HCT116 (cell line): ENCODE measurements at places on chromosomes 5 and 9.

- H3K4me3 ChIP-seq: no peak overlapping the region
- no peaks in the 10 kb centered on the region for H3K36me3 ChIP-seq
- H3K27me3 ChIP-seq: no peaks in the 10 kb centered on the region
- H3K27ac ChIP-seq: no peak overlapping the region
- H3K4me1 ChIP-seq: no peaks in the 10 kb centered on the region
Observed at GRCh38 chr9:127036437-127036836, 86.0 kb downstream of the ANGPTL2 start.

DNA sequence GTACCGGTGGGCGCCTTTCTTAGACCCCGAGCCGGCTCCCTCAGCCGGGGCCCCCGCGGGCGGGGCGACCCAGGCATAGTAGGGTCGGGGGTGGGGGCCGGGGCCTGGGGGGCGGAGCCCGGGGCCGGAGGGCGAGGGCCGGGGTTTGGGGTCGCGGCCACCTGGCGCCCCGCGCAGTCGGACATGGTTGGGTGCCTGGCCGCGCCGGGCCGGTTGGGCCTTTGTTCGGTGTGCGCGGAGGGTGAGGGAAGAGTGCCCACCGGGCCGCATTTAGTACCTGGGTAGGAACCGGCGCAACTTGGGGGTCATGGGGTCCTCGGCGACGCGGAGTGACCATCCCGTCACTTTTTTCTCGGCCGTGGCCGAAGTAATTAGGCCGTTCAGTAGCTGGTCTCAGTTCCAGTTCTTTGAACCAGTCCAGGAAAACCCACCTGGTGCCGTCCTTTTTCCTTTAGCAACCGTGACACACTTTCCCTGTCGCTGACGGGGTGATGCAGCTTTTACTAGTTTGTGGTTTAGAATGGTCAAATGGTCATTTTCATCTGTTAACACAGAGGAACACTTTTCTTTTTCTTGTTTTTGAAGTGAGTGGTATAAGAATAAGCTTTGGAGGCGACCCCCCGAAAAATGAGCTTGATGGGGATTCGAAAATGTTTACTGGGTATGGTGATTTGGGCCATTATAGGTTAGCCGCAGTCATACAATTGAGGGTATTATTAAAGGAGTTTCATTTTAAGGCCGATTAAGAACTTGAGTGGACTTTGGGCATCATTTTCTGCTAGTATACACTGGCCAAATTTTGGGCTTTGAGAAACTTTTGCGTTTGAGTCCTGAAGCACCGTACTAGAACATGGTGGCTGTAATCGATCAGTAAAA lies 589 bp downstream of the CKS2 start:
- DNase-seq: no peak
- H3K36me3 ChIP-seq: peaks cover 35% of the 10 kb centered on the region
- H3K4me3 ChIP-seq: peak overlapping the region; percentile 95
- no peaks in the 10 kb centered on the region for H3K27me3 ChIP-seq

DNA sequence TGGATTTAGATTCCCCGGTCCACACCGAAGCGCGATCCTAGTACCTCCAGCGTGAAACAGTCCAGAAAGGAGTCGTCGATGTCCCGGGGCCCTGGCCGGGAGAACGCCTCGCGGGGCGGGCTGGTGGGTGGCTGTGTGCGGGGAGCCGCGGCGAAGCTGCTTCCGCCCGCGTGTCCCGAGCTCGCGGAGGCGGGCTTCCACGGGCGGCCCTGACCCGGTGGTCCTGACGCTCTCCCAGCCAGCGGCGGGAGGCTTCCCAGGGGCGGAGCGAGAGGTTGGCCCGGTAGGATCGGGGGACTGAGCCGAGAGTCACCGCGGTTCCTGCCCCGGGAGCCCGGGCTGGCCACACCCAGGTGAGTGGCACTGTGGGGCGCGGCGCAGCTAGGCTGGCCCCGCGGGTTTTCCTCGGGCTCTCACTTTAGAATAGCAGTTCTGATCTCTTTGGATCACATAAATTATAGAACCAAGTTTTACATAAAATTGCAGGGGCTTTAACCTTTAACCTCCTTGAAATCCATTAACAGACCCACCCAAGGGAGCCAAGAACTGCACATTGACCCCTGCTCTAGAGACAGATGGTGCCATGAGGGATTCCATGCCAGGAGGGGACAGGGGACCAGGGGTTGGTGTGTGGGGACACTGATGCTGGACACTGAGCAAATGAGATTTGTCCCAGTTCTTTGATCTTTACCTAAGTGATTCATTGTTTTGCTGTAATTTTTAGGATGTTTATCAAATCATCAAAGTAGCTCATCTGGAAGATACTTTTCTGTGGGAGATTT lies 29.2 kb upstream of the IL31RA start:
- H3K4me3 ChIP-seq: no peak overlapping the region
- no peaks in the 10 kb centered on the region for H3K36me3 ChIP-seq
- no peaks in the 10 kb centered on the region for H3K4me1 ChIP-seq
- no peaks in the 10 kb centered on the region for H3K27me3 ChIP-seq

DNA sequence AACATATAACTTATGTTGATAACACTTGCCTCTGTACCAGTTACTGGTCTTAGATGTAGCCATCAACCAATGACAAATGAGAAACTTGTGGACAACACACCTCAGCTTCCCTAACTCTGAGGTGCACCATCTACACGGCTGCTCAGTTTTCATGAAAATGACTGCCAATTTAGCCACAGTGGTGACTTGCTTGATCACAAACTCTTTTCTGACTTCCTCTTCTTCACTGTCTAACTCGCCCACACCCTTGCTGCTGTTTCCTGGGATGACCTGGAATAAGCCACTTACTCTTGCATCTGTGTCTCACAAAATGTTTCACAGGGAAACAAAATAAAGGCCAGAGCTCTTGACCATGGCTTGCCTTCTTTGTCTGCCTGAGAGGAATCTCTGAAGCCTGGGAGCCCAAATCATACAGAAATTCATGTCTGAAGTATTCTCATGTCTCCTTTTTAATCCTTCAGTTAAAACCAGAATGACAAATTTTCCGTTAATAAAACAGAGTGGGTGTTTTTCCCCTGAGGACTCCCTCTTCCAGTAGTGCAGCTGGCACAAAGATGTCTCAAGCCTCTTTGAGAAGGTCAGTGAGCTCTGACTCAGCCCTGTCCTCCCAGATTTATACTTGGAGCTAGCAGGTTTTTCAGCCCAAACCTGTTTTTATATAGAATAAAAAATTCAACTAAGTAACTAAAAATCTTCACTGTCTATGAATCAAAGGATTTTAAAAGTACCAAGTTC lies 126.5 kb upstream of the PAM start:
- H3K36me3 ChIP-seq: no peaks in the 10 kb centered on the region
- no peaks in the 10 kb centered on the region for H3K27me3 ChIP-seq
- no peak overlapping the region for H3K4me3 ChIP-seq

DNA sequence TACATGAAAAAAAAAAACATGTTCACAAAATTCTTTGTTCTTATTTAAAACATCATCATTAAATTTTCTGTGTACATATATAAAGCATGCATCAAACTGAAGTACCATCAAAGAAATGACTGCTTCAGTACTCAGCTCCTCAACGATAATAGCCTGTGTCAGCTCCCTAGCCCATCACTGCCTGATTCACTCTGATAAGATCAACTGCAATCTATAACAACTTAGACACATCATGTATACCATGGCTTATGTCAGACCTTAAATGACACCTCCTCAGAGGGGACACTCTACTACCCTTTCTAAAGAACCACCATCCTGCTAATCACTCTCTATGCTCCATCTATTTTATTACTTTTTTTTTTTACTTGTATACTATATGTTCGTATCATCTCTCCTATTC lies 200.5 kb upstream of the TLE4 start:
- no peaks in the 10 kb centered on the region for H3K36me3 ChIP-seq
- DNase-seq: no peak
- H3K27me3 ChIP-seq: no peaks in the 10 kb centered on the region
- H3K4me1 ChIP-seq: no peaks in the 10 kb centered on the region
- no peak overlapping the region for H3K4me3 ChIP-seq

DNA sequence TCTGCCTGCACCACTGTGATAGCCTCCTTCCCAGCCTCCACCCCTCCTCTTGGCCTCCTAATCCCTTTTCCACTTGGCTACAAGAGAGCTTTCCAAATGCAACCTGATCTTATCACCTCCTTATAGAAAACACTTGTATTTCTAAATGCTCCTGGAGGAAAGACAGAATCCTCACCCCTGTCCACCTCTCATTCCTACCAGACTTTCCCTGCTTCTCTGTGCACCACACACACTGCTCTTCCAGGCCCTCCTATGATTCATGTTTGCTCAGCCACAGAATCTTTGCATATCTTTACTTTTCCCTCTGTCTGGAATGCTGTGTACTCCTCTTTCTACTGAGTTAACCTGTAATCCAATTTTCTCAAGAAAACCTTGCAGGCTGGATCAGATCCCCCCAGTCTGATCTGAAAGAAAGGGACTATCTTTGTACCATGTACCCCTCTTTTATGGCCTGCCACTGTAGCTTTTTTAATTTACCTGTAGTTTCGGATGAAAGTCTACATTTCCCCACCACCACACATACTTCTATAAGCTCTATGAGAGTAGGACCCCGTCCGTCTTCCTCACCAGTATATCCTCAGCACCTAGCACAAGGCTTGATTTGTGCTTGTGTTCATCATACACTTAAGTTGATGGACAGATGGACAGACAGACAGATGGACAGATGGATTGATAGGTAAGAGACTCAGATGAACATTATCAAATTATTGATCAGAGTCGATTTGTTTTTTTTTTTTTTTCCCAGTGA lies 95.3 kb downstream of the GALNT10 start:
- no peaks in the 10 kb centered on the region for H3K27me3 ChIP-seq
- peaks cover 23% of the 10 kb centered on the region for H3K4me1 ChIP-seq
- no peak overlapping the region for H3K27ac ChIP-seq
- DNase-seq: no peak

GRCh38 chr9:20473515-20474013 lies 148.7 kb downstream of the MLLT3 start:
- no peaks in the 10 kb centered on the region for H3K36me3 ChIP-seq
- H3K4me1 ChIP-seq: no peaks in the 10 kb centered on the region
- DNase-seq: no peak
- no peak overlapping the region for H3K4me3 ChIP-seq

- no peaks in the 10 kb centered on the region for H3K36me3 ChIP-seq
- no peak overlapping the region for H3K27ac ChIP-seq
- H3K4me3 ChIP-seq: no peak overlapping the region
- H3K27me3 ChIP-seq: no peaks in the 10 kb centered on the region
- no peaks in the 10 kb centered on the region for H3K4me1 ChIP-seq
Observed at GRCh38 chr9:36935332-36935731, 98.7 kb downstream of the PAX5 start.

DNA sequence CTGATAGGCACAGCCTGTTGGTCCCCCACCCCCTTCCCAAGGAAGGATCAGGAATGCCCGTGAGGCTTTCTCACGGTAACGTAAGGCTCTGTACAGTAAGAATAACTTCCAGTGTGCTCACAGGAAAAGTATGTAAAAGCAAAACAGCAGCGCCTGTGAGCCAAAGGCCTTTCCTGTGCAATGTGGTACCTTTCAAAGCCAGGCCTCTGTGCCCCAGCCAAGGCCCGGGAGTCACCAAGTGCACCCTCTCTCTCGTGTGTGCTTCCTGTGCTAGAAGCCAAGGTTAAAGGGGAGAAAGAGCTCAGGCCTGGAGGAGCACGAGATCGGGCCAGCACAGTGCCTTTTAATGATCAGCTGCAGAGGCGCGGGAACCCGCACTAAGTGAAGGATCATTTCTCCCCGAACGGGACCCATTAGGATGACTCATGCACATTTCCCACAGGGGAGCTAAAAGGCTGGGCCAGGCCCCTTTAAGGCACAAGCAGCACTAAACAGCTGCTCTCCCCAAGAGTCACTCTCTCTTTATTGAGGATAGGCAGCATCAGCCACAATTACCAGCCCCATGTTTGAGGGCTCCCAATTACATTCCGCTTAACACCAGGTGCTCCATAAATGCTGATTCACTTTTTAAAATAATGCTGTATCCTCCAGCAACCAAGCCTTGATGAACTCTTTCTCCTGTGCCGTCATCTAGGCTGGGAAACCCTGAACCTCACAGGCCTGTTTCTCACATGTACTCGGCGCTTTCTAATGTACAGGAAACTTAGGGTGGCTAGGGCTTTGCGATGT lies 42.8 kb downstream of the SHB start:
- peak overlapping the region; percentile 67 for H3K27ac ChIP-seq
- H3K36me3 ChIP-seq: no peaks in the 10 kb centered on the region
- H3K4me3 ChIP-seq: no peak overlapping the region
- H3K27me3 ChIP-seq: no peaks in the 10 kb centered on the region
